Activated T-cell treated with anti-CD3 and anti-CD28 coated beads for 4 hours (primary cell): ENCODE measurements at places on chromosomes 5 and 9.

GRCh38 chr5:33153372-33153771 lies 287.4 kb upstream of the TARS1 start:
- no peak for DNase-seq

DNA sequence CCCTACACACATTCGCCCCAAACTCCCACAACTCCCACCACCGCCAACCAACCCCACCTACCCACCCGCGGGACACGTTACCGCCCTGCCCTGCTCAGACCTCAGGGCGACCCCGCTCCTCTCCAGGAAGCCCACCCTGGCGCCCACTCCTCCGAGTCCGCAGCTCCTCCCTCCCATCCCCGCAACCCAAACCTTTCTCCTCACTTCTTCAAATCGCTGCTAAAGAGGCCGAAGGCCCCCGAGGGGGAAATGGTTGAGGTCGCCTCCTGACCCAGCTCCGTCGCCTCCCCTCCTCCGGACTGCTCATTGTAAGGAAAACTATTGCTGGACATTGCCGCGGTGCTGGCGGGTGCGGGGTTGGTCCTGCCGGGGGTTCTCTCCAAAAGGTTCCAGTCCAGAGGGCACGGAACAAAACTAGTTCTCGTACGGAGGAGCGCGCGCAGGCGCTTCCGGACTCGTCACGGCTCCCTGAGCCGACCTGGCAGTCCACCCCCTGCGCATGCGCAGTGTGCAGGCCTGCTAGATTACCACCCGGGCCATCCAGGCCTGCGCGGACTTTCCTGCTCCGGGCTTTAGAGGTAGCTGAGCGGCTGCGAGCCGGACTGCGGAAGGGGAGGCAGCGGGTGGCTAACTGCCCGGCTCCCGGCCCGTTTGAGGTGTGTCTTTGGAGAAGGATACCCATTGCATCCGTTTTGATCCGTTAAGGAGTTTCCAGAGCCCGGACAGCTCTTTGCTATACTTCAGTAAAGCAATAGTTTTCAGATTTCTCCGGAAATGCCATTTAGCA lies at the start of gene AP3B1:
Gene AP3B1, minus strand, starts transcription at position 451 of the 787 bp plus-strand sequence. Its CDS starts 119 bp downstream, at position 332.
- peak; percentile 92 for DNase-seq

GRCh38 chr5:43804723-43805122 lies 201.7 kb downstream of the NNT start:
- DNase-seq, result no peak

DNA sequence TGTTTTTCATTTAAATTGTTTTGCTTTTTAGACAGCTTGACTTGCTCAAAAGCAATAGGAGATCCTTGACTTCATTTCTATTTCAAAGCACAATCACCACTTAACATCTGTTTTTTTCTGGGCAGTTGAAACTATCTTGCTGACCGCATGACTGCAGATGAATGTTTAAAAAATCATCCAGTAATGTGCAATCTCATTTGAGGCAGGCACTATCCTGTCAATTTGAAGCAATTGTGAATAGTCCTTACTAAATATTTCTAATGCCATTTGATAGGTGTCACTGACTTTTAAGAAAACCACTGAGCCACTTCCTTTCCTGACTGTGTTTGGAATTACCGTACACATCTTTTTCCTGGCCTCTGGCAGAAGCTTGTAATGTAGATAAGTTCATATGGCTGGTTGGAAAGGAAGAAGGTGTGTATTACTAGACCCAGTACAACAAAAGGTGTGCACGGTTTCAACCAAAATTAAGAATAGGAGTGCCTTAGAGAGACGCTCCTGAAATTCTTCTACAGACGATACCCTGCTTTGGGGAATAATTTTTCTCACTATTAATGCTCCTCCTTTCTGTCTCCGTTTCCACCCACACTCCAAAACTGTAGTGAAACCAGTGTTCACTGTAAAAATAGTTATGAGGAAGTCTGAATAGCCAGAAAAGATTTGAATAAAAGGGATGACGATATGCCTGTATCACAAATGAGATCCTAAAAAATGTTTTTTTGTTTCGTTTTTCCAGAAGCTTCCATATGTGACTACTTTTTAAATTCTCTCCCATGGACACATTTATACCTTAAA lies 136.7 kb upstream of the MOCS2 start:
- DNase-seq, result no peak

GRCh38 chr5:39779831-39780230 lies 355.1 kb upstream of the DAB2 start:
- no peak for DNase-seq

- peak; percentile 1 for DNase-seq
These were observed 315.5 kb upstream of the C9orf72 start for GRCh38 chr9:27888661-27889295.

DNA sequence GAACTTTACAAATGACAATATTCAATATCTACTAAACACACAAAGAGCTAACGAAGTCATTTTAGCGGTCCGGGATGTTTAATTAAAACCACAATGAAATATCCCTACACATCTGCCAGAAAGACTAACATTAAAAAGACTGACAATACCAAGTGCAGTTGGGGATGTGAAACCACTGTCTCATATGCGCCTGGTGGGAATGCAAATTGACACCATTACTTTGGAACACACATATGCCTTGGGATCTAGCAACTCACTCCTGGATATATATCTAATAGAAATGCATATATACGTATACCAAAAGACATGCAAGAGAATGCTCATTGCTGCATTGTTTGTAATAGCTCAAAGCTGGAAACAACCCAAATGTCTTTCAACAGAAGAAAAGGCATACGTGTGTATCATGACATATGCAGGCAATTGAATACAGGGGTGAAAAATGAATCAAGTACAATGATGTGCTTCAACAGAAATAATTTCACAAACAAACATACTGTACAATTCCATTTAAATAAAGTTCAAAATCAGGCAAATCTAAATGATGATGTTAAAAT lies 153.3 kb downstream of the CARTPT start:
- no peak for DNase-seq

DNA sequence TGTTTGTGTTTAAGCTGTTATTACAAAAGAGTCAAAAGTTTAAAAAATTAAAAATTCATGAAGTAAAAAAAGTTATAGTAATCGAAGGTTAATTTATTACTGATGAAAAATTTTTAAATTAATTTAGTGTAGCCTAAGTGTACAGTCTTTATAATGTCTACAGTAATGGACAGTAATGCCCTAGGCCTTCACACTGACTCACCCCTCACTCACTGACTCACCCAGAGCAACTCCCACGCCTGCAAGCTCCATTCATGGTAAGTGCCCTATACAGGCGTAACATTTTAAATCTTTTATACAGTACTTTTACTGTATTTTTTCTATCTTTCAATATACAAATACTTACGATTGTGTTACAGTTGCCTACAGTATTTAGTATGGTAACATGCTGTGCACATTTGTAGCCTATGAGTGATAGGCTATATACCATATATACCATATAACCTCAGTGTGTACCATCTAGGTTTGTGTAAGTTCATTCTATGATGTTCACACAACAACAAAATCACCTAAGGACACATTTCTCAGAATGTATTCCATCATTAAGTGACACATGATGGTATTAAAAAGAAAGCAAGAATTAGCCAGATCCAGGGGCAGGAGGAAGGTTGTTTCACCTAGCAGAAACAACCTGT lies 40.1 kb downstream of the DCAF10 start:
- DNase-seq, result no peak

GRCh38 chr5:66469684-66470083 lies 126.5 kb upstream of the MAST4 start:
- DNase-seq, result no peak

GRCh38 chr9:83937861-83938455 lies 16.7 kb upstream of the KIF27 start:
- peak; percentile 19 for DNase-seq

- DNase-seq, result no peak
These were observed 63.8 kb downstream of the ATP10B start for GRCh38 chr5:160788102-160788660.
